Stimulated activated CD4-positive, alpha-beta T cell treated with anti-CD3 and anti-CD28 coated beads, TNF-alpha, amount 100 ng/mL, for 48 hours (primary cell): ENCODE measurements at places on chromosomes 11 and 22.

DNA sequence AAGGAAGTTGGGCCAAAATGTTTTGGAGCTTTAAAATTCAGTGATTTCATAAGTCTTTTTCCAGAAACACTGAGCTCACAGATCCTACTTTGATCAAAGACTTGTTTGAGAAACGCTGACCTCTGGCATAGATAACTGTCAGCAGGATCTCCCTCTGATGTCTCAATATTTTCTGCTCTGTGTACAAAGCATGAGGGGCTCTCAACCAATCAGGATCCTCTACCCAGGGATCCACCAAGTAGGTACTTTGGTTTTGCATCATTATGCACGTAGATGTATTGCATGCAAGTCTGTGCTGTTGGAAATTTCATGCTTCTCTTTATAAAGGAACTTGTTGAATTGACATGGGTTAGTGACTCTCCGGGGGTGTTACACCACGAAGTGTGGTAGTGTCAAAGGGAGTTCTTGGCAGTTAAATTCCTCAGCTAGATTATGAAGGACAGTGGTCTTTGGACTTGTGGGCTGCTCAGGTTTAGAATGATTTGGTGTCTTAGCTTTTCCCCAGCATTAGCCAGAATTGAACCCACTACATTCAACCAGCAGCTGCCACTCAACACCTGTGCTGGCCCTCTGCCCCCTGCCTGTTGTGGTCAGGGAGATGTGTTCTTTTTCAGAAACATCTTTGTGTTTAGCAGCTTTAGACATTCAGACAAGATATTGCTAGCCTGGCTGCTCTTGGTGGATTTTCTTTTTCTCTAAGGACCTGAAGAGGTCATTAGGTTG is 1.7 kb upstream of the DIXDC1 start:
- DNase-seq, result no peak

DNA sequence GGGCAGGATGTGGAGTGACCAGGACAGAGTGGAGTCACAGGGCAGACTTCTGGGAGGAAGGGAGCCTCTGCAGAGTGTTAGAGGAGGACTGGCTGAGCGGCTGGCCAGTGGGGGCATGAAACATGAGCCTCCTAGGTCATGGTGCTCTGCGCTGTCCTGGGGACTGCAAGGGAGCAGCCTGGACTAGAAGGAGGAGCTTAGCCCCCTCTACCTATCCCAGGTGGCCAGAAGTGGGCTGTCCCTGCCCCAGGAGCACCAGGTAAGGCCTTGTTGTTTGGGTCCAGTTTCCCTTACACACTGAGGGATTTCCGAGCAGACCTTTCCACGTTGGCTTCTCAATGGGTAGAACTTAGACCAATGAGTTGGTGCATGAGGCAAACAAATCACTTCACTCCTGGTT is 7.4 kb downstream of the PKNOX2 start:
- DNase-seq, result no peak

DNA sequence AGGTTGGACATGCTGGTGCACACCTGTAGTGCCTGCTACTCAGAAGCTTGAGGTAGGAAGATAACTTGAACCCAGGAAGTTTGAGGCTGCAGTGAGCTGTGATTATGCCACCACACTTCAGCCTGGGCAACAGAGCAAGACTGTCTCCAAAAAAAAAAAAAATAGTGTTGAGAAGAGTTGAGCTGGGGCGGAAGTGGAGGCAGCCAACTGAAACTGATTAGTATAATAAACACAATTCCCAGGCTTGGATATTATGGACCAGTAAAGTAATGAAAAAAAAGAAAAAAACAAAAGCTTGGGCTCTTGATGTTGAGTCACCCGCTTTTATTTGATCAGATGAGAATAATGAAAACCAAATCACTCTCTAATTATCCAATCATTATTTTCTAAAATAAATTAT is 21.0 kb downstream of the LDLRAD3 start:
- DNase-seq, result no peak

- no peak for DNase-seq
Measured at GRCh38 chr11:45901626-45902025, 5.4 kb downstream of the FREY1 start.

- DNase-seq, result no peak
Measured at GRCh38 chr22:38111925-38112355, 1.5 kb upstream of the BAIAP2L2 start.

DNA sequence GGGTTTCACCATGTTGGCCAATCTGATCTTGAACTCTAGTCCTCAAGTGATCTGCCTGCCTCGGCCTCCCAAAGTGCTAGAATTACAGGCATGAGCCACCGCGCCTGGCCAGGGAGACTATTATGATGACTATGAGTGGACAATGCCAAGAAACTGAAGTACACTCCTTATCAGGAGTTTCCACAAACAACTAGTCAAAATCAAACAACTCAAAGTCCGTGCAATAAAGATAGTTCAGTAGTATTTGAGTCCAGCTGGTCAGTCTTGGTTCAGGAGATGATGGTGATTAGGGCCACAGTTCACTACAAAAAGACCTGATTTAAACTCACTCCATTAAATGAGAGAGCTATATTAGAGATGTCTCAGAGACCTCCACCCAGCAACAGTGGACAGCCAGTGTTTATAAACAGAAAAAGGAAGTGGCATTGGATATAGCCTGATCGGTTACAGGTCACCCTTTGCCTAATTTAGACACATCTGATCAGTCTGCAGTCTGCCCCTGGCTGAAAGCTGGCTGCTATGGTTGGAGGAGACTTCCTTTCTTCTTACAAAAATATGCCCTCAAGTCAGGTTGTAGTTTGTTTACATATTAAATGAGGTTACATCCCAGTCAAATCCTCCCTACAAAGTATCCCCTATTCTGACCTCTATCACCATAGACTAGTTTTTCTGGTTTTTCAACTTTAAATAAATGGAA is 17.0 kb downstream of the CD3E start:
- no peak for DNase-seq

DNA sequence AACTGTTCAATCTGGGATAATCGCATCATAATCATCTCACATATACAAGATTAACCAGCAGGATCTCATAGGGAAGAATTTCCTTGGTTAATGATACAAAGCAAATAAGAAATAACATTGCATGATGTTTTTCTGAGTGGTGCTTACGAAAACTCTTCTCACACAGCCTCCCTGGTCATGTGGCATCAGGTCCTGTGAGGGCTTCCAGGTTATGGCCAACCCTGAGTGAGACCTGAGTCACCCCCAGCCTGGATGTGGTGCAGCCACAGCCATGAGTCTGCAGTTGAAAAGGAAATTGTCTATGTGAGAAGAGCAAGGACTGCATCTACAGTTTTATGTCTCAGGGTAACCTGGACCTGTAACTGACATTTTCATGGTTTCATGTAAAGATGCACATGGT is 90.5 kb upstream of the XKR3 start:
- DNase-seq, result no peak

DNA sequence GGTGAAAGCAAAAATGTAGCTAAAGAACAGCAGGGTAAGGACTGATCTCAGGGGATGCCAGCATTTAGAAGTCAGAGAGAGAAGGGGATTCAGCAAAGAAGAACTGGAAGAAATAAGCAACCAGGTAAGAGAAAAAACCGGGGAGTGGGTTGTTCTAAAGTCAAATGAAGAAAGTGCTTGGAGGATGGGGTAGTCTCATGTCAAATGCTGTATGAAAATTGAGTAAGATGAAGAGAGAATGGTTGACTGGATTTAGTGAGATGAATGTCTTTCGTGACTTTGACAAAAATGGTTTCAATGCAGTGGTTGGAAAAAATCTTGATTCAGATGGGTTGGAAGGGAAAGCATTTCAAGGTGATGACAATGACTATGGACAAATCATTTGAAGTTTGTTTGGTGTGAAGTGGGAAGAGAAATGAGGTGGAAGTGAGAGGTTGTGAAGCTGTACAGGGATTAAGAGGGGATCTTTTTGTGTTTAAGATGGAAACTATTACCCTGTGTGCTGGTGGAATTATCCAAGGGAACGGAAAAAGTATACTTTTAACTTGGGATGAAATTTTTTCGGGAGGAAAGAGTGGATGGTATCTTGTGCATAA is 484.0 kb downstream of the ETS1 start:
- no peak for DNase-seq

DNA sequence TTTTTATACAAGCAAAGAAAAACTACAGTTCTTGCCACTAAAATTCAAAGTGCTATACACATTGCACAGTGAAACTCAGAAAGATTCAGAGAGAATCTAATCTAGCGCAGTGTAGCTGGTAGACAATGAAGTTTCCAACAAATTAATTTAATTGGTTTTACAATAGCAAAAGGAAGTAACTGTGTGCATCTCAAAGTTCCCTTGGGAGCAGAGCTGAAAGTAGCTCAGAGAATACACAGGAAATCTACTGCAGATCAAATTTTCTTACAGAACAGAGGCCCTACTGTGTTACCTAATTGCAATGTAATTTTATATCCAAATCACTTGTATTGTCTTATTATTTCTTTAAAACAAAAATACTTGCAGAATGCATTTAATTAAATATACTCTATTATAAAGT is 1396.2 kb upstream of the TENM4 start:
- DNase-seq, result no peak

DNA sequence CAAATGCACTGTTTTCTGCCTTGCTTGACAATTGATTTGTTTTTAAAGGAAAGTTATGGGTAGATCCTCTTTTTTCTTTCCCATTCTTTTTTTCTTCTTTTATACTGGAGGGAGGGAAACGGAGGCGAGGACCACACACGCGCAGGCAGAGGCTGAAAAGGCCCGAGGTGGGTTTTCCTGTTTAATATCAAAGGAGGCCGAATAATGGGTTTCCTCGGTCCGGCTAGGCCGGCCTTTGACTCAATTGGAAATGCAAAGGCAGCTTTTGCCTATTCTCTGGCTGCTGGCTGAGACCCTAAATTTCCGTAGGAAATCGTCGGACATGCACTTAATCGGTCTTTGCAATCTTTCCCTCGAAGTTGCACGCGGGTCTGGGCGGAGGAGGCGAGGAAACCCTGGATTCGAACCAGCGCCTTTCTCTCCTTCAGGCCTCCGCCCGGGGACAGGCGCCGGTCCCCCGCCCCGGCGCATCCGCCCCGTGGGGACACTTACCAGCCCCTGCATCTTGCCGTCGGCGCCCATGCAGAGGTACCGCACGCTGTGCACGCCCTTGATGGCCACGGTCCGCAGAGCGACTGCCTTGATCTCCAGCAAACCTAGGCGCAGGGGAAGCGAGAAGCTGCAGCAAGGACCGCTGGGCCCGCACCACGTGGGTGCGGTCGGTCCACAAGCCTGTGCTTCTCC is 911 bp downstream of the FGF19 start:
- no peak for DNase-seq

GRCh38 chr11:33761471-33761870 is 12.8 kb downstream of the FBXO3 start:
- no peak for DNase-seq

- DNase-seq, result peak; percentile 20
Measured at GRCh38 chr11:8913961-8914660, 3.1 kb downstream of the AKIP1 start.

GRCh38 chr11:126212089-126212660 is 593 bp downstream of the FAM118B start:
- no peak for DNase-seq

- DNase-seq, result no peak
Measured at GRCh38 chr22:37194750-37195149, 6.7 kb upstream of the C1QTNF6 start.

DNA sequence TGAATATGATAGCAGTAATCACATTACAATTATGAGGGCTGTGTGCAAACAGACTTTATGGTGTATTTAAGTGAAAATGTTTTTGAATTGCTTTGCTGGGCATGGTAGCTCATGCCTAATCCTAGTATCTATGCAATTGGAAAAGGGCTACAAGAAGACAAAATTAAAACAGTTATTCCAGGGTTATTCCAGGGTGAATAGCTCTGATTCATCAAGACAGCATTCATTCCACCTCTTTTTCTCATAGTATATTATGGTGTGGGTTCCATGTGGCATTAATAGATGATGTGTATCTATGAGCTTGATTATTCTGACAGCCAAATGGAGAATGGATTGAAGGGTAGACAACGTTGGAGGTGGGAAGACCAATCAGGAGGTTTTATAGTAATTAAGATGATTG is 12.1 kb upstream of the SIDT2 start:
- DNase-seq, result no peak

GRCh38 chr11:3855808-3856491 is 486 bp downstream of the STIM1 start:
- DNase-seq, result no peak

- no peak for DNase-seq
Measured at GRCh38 chr22:17115236-17115635, 5.9 kb downstream of the TMEM121B start.

DNA sequence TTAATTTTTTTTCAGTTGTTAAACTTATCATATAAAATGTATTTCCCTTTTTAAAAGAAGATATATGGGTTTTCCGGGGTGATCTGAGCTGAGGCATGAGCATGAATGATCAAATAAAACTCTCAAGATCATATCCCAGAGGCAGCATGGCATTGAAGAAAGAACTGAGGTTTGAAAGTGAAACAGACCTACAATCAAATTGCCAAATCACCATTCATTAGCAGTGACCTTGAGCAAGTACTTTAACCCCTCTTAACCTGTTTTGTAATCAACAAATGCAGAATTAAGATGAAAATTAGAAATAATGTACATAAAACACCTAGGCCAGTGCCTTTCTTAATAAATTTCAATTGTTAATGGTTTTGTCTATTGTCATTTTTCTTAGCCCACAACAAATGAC is 116.0 kb downstream of the RBFOX2 start:
- no peak for DNase-seq

- peak; percentile 88 for DNase-seq
Measured at GRCh38 chr22:31676700-31677099, 14.7 kb upstream of the PISD start.

GRCh38 chr22:48703265-48703941 is 1124.3 kb downstream of the BRD1 start:
- no peak for DNase-seq

DNA sequence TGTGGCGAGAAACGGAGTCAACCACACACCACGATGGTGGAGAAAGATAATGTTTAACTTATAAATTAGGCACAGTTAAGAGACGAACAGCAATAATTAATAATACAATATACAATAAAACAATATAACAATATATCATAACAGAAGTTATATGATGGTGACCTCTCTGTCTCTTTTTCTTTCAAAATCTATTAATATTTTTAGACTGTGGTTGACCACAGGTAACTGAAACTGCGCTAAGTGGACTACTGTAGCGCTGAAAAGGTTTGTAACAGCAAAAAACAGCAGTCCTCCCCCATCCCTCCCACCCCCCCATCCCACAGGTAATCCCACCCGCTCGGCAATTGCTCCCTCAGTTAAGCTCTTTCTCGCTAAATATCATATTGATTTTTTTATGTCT is 3.6 kb upstream of the SSTR3 start:
- DNase-seq, result no peak

DNA sequence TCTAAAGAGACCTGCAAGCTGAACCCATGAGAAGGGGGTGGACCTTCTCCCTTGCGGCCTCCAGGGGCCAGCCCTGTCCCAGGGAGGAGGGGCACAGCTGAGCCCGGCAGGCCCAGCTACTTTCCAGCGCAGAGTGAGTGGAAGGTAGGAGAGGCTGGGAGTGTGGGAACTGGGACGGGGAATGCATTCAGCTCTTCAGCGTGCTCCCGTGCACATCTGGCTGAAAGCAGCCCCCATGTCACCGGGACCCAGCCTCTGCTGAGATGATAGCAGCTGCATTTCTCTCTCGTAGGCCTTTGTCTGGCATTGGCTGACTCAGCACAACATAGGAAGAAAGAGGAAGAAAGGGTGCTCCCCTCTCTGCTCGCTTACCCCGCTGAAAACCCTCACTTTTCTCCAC is 951.5 kb downstream of the TBC1D22A start:
- no peak for DNase-seq
